ENCODE measurements at places on chromosomes 13 and 19. TPM values are rescaled to one million over a fixed set of nuclear protein-coding genes. Genes with fewer than 3 reads are reported as not detected.

DNA sequence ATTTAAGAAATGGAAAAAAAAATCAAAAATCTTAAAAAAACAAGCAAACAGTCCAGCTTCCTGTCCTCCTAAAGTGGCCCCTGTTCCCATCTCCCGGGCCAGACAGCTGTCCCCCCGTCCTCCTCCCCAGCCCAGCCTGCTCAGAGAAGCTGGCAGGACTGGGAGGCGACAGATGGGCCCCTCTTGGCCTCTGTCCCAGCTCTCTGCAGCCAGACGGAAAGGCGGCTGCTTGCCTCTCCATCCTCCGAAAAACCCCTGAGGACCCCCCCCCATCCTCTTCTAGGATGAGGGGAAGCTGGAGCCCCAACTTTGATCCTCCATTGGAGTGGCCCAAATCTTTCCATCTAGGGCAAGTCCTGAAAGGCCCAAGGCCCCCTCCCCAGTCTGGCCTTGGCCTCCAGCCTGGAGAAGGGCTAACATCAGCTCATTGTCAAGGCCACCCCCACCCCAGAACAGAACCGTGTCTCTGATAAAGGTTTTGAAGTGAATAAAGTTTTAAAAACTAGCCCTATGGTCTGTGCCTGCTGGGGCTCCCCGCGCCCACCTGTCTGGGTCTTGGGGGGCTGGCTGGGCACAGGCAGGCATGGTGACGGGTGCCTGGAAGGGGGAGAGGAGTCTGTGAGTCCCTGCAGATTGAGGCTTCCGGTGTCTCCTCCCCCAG, 3.8 kb downstream of the GADD45GIP1 start:
- no peak for DNase-seq
- H3K4me3 ChIP-seq: no peak overlapping the region
- no peak overlapping the region for H3K27ac ChIP-seq

The FCER2 gene
- total RNA-seq: not detected

The MEDAG gene
- total RNA-seq: 13.8 TPM

The SOX21 gene
- 17.9 TPM for total RNA-seq

The CAMSAP3 gene
- 67.1 TPM for total RNA-seq

- no peaks in the 10 kb centered on the region for H3K36me3 ChIP-seq
- no peak for DNase-seq
- no peak overlapping the region for H3K4me3 ChIP-seq
- no peaks in the 10 kb centered on the region for H3K27me3 ChIP-seq
Measured at GRCh38 chr13:84238381-84238780, 356.1 kb upstream of the SLITRK1 start.

GRCh38 chr13:29948244-29948643, 97.8 kb upstream of the UBL3 start:
- no peaks in the 10 kb centered on the region for H3K4me1 ChIP-seq
- DNase-seq: no peak
- H3K27me3 ChIP-seq: no peaks in the 10 kb centered on the region
- no peak overlapping the region for H3K4me3 ChIP-seq

DNA sequence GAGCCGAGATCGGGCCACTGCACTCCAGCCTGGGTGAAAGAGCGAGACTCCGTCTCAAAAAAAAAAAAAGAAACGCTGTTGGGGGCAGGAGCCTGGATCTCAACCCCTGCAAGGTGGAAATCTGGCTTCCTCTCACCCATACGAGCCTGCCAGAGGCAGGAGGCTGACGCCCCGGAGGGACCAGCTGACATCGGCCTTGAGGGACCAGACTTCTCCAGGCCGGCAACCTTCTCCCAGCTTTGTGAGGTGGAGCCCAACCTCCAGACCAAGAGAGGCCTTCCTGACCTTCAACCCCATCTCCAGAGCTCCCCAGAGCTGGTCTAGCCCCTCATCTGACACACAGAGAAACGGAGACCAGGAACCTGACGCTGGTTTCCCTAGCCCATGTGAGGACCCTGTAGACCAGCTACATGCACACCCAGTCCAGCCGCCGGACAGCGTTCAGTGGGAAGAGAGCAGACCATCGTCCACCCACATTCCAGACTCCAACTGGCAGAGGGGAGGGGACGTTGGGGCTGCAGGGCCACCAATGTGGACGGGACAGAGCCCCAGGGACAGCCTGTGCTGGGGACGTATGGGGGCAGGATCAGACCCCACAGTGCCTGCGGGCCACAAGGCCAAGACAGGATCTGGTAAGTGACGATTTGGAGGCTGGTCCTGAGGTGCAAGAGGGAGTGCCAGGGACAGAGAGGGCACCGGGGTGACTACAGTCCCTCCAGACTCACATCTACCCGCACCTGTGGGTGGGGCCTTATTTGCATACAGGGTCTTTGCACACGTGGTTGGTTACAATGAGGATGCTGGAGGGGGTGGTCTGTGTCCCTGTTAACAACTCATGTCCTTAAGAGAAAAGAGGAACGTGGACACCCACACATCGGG, 11.4 kb downstream of the SBNO2 start:
- H3K27me3 ChIP-seq: no peaks in the 10 kb centered on the region
- DNase-seq: peak; percentile 74
- H3K4me1 ChIP-seq: peaks cover 66% of the 10 kb centered on the region
- H3K36me3 ChIP-seq: peaks cover 22% of the 10 kb centered on the region
- no peak overlapping the region for H3K4me3 ChIP-seq

DNA sequence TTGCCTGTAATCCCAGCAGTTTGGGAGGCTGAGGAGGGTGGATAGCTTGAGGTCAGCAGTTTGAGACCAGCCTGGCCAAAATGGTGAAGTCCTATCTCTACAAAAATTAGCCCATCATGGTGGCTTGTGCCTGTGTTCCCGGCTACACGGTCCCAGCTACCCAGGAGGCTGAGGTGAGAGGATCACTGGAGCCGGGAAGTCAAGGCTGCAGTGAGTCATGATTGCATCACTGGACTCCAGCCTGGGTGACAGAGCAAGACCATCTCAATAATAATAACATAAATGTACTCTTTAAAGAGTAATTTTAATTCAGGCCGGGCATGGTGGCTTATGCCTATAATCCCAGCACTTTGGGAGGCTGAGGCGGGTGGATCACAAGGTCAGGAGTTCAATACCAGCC, 38.7 kb downstream of the SKA3 start:
- peaks cover 21% of the 10 kb centered on the region for H3K4me1 ChIP-seq
- no peaks in the 10 kb centered on the region for H3K27me3 ChIP-seq
- DNase-seq: no peak
- H3K27ac ChIP-seq: no peak overlapping the region

DNA sequence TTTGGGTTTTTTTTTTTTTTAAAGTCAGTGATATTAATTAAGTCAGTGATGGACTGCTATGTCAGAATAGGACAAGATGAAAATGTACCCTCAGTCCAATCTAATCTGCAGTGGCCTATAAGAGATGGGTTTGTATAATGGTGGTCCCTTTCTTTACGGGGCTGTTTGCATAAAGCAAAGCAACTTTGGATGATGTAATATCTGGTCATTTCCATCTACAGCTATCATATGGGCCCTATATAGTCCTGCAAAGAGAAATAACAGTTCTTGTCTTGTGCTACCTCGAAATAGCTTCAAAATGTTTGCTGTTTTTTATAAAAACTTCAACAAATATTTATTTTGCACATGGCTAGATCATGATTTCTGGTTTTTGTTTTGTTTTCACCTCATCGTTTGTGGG, 20.2 kb upstream of the POMP start:
- H3K27ac ChIP-seq: no peak overlapping the region
- no peaks in the 10 kb centered on the region for H3K36me3 ChIP-seq
- DNase-seq: no peak
- H3K4me3 ChIP-seq: no peak overlapping the region
- peaks cover 4% of the 10 kb centered on the region for H3K4me1 ChIP-seq

The TARM1 gene
- total RNA-seq: not detected

The PTOV1 gene
- 84.7 TPM for total RNA-seq

- no peak overlapping the region for H3K27ac ChIP-seq
- H3K27me3 ChIP-seq: no peaks in the 10 kb centered on the region
- DNase-seq: no peak
- no peak overlapping the region for H3K4me3 ChIP-seq
- no peaks in the 10 kb centered on the region for H3K4me1 ChIP-seq
Measured at GRCh38 chr13:67736646-67737420, 506.7 kb upstream of the PCDH9 start.

- H3K4me1 ChIP-seq: peaks cover 13% of the 10 kb centered on the region
- peaks cover 4% of the 10 kb centered on the region for H3K27me3 ChIP-seq
- no peak overlapping the region for H3K4me3 ChIP-seq
- no peak for DNase-seq
Measured at GRCh38 chr19:616062-616700, 17.2 kb downstream of the POLRMT start.

- no peaks in the 10 kb centered on the region for H3K36me3 ChIP-seq
- H3K27ac ChIP-seq: no peak overlapping the region
- no peaks in the 10 kb centered on the region for H3K27me3 ChIP-seq
- no peak overlapping the region for H3K4me3 ChIP-seq
Measured at GRCh38 chr13:106155411-106155810, 380.1 kb downstream of the EFNB2 start.

DNA sequence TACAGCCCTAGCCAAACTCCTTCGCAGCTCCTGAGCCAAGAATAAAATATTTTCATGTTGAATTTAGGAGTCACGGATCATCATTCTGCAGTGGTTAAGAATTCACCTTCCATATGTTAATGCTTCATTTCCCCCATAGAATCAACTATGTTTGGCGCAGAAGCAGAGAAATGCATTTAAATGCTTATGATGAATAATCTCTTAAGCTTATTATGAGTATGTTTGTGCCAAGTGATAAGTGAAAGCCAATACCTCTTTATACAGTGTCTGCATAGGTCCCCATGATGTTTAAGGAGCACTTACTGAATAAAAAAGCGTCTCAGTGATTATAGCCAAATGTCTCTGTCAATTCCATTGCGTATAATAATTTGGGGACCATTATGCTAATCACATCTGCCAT, 32.7 kb upstream of the POMP start:
- H3K27me3 ChIP-seq: no peaks in the 10 kb centered on the region
- peaks cover 3% of the 10 kb centered on the region for H3K4me1 ChIP-seq
- H3K4me3 ChIP-seq: no peak overlapping the region
- no peak for DNase-seq
- H3K36me3 ChIP-seq: no peaks in the 10 kb centered on the region
- H3K27ac ChIP-seq: no peak overlapping the region

DNA sequence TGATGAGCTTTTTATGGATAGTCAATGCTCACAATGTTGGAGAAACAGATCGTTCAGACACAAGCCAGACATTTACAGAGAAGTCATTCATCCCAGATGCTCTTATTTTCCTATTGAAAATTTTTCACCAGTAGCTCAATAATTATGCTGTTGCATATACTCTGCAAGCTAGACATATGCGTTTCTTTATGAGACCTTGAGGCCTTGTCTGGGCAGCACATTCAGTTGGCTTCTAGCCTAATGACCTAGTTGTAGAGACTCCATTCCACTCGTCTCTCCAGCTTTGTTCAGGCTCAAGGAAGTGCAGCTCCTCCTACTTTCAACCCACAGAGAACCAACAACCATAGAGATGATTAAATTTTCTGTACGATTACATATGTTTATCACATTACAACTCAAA, 237.7 kb downstream of the MZT1 start:
- no peak overlapping the region for H3K4me3 ChIP-seq
- no peaks in the 10 kb centered on the region for H3K27me3 ChIP-seq
- H3K36me3 ChIP-seq: no peaks in the 10 kb centered on the region
